Mucosa of descending colon (tissue), 3 donors: ENCODE measurements at places on chromosomes 7 and 10. TPM values are rescaled to one million over a fixed set of nuclear protein-coding genes. Genes with fewer than 3 reads are reported as not detected.

- no peak for DNase-seq
These were observed 61.0 kb upstream of the NANOS1 start for GRCh38 chr10:118968482-118968881.

DNA sequence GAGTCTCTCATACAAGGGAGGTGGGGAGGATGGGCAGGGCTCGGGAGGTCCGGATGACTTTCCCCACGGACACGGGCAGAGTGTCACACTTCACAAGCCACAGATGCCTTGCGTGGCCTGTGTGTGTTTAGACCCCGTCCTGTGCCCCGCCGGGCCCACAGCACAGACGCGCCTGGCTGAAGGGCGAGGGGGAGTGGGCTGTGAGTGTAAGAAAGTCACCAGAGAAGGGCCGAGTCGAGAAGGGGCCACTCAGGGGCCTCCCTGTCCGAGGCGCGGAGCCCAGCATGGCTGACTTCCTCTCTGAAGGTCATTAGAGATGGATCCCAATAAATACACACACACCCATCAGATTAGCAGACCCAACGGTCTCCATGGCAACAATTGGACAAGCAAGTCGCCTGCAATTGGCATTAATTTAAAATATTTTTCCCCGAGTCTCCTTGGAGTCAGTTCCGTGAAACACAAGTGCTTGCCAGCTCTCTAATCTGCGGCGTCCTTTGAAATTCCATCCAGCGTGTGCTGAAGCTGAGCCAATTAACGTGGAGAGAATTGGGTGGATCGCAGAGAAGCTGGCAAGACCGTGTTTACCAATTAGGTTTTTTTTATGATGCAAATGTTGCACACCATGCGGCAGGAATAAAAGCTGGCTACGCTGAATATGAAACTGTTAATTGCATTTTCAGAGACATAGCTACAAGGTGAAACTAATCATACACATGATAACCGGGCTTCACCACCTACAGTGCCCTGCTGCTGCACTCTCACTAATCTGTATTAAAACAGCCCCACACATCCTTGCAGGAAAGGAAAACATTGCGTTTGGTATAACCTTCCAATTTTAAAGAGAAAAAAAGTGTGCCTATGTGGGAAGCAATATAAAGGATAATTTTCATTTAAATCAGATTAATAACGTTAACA lies 571.2 kb downstream of the PTPRN2 start:
- DNase-seq: no peak

GRCh38 chr7:95324431-95324830 lies at the start of gene PON1:
TSS of gene PON1 (minus strand) at chr7:95324532. CDS start at chr7:95324475, 57 bp downstream.
- DNase-seq: peak; percentile 29

FAS gene
- 51.0 TPM for total RNA-seq

DNA sequence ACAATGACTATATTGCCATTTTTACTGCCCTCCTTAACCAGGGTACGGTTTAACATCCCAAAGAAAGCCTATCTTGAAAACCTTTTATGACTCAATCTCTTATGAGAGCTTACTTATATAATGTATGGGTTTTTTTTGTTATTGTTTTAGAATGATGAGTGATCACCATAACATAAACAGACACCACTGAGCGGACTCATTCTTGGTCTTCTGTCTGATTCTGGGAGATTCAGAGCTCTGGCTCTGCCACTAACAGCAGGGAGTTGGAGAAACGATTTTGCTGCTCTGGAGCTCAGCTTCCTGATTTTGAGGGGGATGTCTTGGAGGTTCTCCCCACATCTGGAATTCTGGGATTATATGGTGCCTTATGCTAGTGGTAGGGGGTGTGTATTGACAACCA lies 244.1 kb downstream of the FRMD4A start:
- DNase-seq: no peak

RAB19 gene
- total RNA-seq: 22.0 TPM

DNA sequence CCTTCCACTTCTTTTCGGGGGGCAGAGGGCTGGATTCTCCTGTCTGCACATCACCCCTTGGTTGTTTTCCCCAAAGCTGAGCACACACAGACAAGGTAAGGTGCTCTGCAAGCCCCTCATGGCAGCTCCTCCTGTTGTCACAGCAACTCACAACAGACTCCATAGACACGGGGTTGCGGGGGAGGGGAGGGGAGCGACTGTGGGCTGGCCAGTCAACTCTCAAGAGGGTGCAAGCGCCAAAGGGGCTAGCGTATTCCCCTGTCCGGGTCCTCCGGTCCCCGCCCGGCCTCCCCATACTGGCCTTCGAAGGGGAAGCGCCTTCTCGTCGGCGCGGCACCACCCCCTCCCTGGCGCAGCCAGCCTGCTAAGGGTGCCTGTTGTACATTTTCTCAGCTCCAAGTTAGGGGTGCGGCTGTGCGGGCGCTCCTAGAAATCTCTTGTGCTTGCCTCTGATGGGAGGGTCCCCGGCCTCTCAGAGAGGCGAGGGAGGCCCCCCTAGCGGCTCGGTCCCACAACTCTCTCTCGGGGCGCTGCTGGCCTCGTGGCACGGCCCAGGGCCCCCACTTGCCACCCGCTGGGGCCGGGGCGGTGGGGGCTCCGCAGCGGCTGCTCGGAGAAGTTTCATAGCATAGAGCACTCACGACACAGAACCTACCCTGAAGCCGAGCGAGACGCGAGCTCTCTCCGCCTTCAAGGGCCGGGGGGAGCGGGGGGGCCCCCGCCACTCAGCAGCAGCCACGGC lies 498 bp downstream of the RHOBTB1 start:
- DNase-seq: peak; percentile 70

DNA sequence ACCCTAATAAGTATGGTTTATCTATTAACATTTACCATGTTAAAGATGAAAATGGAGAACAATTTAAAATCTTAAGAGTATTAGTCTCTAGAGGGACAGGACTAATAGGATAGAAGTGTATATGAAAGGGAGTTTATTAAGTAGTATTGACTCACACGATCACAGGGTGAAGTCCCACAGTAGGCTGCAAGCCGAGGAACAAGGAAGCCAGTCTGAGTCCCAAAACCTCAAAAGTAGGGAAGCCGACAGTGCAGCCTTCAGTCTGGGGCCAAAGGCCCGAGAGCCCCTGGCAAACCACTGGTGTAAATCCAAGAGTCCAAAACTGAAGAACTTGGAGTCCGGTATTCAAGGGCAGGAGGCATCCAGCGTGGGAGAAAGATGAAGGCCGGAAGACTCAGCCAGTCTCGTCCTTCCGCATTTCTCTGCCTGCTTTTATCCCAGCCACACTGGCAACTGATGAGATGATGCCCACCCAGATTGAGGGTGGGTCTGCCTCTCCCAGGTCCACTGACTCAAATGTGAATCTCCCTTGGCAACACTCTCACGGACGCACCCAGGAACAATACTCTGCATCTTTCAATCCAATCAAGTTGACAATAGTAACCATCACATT lies 140.8 kb upstream of the FAM20C start:
- DNase-seq: no peak

- DNase-seq: no peak
These were observed 153.7 kb downstream of the DNAJB9 start for GRCh38 chr7:108723381-108723814.

RASSF4 gene
- total RNA-seq: 20.0 TPM

- DNase-seq: no peak
These were observed 9.8 kb upstream of the RALA start for GRCh38 chr7:39613577-39613976.

GRCh38 chr10:103724074-103724473 lies 131.3 kb downstream of the SH3PXD2A start:
- DNase-seq: no peak

ACBD7 gene
- 0.75 TPM for total RNA-seq

DNA sequence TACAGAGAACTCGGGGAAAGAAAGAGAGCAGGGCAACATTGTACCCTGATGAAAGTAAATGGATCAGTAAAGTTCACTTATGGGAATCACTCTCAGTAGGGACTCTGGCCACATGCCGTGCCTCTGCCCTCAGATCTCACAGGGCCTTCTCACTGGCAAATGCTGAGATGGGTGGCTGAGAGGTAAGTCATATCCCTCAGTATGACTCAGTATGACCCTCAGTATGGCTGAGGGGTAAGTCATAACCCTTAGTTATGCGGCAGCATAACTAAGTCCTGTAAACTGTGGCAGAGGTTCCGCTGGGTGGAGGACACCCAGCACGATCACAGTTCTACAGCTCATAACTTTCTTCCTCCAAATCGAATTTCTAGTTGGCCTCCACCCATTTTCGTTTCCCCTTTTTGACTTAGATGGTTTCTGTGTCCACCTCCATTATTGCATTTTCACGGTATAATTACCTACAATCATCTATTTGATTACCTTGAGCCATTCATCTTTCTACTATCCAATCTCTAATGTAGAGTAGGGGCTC lies 26.5 kb upstream of the WNT16 start:
- no peak for DNase-seq

HECW1 gene
- 1.6 TPM for total RNA-seq

TAS2R4 gene
- 1.1 TPM for total RNA-seq

CXCL12 gene
- total RNA-seq: 97.8 TPM
